ENCODE measurements at places on chromosomes 11 and 22.

- no peak for DNase-seq
These were observed 23.9 kb downstream of the EHF start for GRCh38 chr11:34644669-34645406.

- no peak for DNase-seq
These were observed 78.4 kb upstream of the WNT7B start for GRCh38 chr22:46055181-46055875.

- no peak for DNase-seq
These were observed 708 bp downstream of the MAML2 start for GRCh38 chr11:96342014-96342960.

GRCh38 chr22:47781024-47781423 lies 1018.6 kb downstream of the TBC1D22A start:
- DNase-seq: no peak

- no peak for DNase-seq
These were observed 6.0 kb downstream of the KBTBD4 start for GRCh38 chr11:47572715-47573255.

Data from stimulated activated CD8-positive, alpha-beta memory T cell treated with anti-CD3 and anti-CD28 coated beads, Interleukin-4, amount 100 ng/mL, for 1 hour (primary cell).